ENCODE measurements at places on chromosomes 2 and 18. TPM values are rescaled to one million over a fixed set of nuclear protein-coding genes. Genes with fewer than 3 reads are reported as not detected.

Gene CCDC141
- total RNA-seq, result 14.9 TPM

Gene NRBP1
- total RNA-seq, result 83.8 TPM

DNA sequence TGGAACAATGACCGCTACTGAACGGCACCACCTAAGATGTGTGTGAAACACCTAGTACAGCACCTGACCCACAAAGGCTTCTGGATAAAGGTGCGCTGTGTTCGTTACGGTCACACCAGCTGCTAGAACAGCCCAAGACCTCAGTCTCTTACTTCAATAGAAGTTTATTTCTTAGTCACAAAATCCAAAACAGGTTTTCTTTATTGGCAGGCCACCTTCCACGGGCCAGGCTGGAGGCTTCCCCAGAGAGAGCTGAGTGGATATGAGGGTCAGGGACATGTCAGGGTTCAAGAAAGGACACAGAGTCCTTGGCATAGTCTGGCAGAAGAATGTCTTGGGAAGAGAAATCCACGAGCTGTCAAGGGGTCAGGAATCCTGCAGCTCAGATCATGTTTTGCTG, 92.2 kb downstream of the COL6A3 start:
- DNase-seq, result peak; percentile 61

- DNase-seq, result no peak
These were observed 22.5 kb downstream of the THNSL2 start for GRCh38 chr2:88192613-88193012.

GRCh38 chr2:171703574-171704347, 16.5 kb downstream of the DYNC1I2 start:
- DNase-seq, result no peak
